ENCODE measurements at places on chromosomes 11 and 22.

GRCh38 chr11:3922056-3922455, 66.6 kb downstream of the STIM1 start:
- DNase-seq = no peak

DNA sequence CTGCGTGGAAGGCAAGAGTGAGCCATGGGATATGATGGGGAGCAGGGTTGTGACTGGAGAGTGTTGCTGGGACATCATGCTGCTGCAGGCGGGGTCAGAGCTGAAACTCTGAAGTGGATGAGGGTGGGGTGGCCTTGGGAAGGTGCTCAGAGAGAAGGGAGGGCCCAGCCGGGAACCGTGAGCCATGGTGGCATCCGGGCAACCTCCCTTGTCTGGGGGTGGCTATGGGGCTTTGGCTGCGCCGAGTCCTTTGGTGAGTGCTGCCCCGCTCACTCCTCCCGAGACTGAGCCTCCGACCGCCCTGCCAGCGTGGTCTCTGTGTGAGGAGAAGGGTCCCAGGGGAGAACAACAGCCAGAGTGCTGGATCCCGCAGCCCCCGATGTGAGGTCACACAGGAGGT, 632.0 kb downstream of the BRD1 start:
- DNase-seq = no peak

DNA sequence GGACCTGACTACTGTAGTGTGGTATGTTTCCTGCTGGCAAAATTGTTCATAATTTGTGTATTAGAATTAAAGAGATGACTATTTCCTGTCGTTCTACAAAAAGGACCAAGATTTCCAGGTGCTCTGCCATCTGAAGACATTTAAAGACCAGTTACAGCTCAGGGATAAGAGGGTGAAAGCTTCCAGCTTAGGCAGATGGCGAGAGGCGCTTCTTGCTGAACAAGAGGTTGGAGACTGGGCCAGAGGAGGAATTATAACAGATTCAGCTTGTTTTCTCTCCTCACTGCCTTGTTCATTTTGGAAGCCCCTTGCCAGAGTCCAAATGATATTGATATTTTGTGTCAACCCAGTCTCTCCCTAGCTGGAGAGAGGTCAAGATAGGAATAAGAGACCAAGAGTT, 23.1 kb upstream of the NNMT start:
- DNase-seq = no peak

- no peak for DNase-seq
Measured at GRCh38 chr11:83836065-83836464, 549.9 kb upstream of the CCDC90B start.

- DNase-seq = no peak
Measured at GRCh38 chr22:17767233-17768065, 6.8 kb downstream of the BID start.

DNA sequence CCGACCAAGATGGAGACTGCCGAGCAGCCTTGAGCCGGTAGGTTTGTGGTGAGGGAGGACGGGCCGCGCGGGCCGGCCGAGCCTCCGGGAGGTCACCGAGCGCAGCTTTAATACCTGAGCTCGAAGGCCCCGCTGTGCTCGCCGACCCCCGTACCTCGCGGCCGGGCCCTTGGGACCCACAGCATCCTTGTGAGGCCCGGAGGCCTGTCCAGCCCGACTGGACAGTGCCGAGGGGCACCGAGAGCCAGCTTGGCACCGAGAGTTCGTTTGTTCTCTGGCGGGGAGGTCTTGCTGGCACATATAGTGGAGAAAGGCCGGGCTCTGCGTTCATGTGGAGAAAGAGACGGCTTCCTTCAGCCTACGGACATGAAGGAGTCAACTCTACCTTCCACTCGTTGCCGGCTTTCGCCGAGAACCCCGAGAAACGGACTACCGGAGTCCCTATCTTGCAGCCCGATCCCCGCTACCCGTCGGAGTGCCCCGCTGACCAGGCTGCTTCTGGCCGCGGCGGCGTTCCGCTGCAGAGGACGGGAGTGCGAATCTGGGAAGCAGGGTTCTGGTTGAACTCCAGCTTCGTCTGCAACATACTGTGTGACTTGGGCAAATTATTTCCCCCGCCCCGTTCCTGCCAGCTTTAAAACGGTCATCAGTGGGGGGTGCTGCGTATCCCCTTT, 349 bp downstream of the TSSC4 start:
- DNase-seq = no peak

DNA sequence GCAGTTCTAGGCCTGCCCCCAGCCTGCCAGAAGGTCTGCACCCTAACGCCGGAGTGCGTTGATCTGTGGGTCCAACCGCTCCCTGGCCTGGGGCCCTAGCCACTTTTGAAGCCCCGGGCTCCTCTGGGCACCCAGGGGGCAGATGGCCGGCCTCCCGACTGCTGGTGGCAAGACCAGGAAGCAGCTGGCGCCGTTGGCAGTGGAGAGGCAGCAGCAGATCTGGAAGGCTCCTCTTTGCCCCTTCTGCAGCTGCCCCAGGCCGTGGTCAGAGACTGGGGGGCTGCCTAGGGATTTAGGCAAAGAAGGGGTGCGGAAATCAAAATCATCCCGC, 445 bp upstream of the VWCE start:
- DNase-seq = no peak

DNA sequence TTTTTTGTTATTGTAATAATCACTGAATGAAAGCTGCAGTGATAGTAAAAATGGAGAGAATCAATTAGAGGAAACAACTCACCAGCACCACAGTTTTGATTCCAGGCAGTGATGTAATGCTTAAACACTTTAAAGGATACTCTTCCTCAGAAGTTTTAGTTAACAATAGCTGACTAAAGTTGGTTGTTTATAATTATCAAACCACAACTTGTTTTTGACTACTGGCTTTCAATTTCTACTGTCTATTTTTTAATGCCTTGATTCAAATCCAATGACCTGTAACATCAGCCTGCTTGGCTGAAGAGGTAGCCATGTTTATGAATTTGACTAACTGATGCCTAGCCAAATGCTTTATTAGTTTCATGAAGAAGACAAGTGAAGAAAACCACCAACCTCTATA, 18.2 kb upstream of the CASP12 start:
- DNase-seq = no peak

DNA sequence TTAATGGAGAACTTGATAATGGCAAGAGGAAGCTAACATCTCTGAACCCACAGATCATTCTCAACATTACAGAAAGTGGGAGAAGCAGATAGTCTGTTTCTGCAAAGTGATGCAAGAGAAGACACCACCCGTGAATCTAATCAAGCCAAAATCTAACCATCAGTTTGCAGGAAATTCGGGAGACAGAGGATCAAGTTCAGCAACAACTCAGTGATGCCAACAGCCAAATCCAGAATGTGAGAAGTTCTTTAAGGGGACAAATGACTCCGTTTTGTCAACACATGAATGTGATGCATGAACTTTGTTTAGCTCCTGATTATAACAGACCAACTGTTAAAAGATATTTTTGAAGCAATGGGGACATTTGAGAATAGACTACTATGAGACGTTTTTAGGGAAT, 95.2 kb upstream of the LDLRAD3 start:
- DNase-seq = no peak

DNA sequence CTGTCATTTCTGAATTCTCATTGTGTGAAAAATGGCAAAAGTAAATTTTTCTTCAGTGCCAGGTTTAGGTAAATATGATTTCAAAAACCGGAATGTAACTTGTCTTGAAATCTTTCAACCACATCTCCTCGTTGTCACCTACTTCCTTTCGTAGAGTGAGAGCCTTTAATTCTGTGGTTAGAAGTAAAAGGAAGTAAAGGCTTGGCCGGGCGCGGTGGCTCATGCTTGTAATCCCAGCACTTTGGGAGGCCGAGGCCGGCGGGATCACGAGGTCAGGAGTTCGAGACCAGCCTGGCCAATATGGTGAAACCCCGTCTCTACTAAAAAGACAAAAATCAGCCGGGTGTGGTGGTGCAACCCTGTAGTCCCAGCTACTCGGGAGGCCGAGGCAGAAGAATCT, 29.8 kb downstream of the SGSM3 start:
- no peak for DNase-seq

- no peak for DNase-seq
Measured at GRCh38 chr11:26575946-26576345, 3.9 kb upstream of the MUC15 start.

GRCh38 chr11:78684377-78684776, 109.7 kb upstream of the NARS2 start:
- no peak for DNase-seq

DNA sequence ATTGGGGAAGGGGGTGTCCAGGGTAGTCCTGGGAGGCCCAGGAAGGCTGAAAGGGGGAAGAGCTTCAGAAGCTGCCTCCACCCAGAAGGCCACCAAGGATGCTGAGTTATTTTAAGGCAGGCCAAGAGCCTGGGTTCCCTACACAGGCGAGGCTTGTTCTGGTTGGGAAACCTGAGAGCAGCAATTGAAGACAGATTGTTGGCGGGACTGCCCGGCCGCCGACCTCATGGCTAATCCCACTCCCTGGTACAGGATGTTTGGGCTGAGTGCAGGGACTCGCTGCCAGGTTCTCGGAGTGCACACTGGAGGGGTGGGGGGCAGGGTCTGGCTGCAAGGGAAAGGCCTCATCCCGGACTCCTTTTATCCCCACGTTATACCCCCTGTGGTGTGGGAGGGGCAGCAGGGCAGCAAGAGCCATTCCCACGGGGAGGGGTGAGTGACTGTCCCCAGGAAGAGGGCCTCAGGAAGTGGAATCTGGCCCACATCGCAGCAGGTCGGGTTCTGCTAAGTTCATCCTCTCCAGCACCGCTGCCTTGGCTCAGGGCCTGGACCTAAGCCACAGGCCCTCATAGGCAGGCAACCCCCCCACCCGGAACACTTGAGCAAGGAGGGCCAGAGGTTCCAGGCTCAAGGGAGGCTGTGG, 43.6 kb upstream of the PRR5 start:
- no peak for DNase-seq

GRCh38 chr11:94786264-94787126, 18.3 kb downstream of the AMOTL1 start:
- DNase-seq = no peak

DNA sequence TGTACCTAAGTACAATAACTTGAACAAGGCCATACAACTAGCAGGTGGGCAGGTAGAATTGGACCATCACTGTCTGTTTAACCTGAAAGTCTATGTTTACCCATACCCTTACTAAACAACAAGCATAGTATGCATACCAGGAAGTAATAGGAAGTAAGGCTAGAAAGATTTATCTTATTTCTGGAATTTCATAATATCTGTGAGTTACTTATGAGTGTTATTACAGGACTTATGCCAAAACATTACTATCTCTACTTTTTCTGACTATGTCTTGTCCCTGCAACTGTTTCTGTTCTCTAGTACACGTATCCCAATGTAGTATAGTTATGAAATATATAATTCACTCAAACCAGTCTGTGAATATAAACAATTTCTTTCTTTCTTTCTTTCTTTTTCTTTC, 1400.8 kb upstream of the TENM4 start:
- DNase-seq = no peak

DNA sequence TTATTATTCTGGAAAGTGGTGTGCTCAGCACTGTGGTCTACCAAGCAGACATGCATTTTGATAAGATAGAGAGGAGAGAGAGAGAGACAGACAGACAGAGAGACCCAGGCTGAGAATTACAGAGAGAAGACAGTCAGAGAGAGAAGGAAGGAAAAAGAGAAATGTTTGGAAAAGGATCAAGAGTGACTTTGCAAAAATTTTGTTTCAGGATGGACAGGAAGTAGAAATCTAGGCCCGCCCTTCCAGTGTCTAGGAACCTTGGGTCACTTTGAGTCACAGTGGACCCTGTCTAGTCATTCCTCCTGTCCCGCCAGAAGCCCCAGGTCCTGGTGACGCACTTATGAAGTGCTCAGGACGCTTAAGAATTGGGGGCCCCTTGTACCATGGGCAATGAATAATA, 166.7 kb downstream of the ST3GAL4 start:
- no peak for DNase-seq

- no peak for DNase-seq
Measured at GRCh38 chr11:131324921-131325570, 45.4 kb upstream of the NTM start.

GRCh38 chr11:134373591-134374052, 38.4 kb downstream of the B3GAT1 start:
- DNase-seq = no peak

GRCh38 chr11:44708009-44708408, 18.8 kb upstream of the TSPAN18 start:
- no peak for DNase-seq

DNA sequence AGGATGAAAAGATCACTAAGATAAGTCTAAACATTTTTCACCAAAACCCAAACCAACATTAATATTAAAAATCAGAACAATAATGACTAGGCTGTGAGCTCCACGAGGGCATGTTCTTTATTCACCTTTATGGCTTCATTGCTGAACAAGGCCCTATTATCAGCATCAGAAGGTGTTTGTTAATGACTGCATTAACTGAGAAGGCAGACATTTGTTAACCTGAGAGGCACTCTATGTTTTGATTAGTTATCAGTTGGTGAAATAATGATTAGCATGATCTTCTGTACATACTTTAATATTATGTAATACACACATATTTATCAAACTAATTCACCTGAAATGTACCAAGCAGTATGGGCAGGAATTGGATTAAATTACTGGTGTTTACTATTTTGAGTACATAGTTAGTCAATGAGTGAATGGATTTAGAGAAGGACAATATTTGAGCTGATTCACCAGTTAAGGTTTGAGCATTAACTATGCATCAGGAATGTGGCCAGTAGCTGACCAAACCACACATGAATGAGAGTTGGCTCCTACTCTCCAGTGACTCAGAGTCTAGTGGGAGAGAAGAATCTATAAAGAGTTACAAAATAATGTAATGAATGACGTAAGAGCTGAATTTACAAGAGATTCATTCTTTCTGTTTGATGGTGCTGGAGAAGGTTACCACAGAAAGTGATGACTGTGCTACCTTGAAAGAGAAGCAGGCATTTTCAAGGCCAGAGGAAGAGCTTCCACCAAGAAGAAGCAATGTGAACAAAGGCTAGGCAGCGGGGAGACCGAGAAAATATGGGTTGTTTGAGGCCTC, 6.7 kb downstream of the IL18 start:
- DNase-seq = no peak

DNA sequence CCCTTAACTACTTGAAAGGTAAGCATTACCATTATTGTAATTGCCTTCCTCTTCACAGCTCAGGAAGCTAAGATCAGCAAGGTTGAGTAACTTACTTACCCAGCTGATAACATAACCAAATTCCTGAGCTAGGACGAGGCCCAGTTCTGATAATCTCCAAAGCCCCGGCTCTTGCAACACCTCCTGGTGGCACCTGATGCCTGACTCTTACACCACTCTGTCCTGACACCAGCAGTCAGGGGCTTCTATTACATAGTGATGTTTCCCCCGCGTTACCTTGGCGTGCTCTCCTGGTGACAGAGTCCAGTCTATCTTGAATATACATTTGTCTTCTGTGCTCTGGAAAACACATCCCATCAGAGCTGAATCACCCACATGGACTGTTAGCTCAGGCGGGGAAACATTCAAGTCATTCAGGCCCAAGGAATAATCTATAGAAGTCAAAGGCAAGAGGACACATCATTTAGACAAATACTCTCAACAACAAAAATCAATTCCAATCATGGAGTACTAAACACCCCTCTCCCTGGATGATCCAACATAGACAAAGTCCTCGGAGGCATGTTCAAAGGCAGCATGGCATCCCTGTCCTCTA, 12.6 kb downstream of the JAML start:
- DNase-seq = no peak

GRCh38 chr11:36657610-36658267, 59.7 kb upstream of the RAG2 start:
- no peak for DNase-seq
